ENCODE measurements at places on chromosomes 11 and 22.

- DNase-seq, result no peak
Observed at GRCh38 chr11:70138403-70138802, 60.3 kb downstream of the ANO1 start.

DNA sequence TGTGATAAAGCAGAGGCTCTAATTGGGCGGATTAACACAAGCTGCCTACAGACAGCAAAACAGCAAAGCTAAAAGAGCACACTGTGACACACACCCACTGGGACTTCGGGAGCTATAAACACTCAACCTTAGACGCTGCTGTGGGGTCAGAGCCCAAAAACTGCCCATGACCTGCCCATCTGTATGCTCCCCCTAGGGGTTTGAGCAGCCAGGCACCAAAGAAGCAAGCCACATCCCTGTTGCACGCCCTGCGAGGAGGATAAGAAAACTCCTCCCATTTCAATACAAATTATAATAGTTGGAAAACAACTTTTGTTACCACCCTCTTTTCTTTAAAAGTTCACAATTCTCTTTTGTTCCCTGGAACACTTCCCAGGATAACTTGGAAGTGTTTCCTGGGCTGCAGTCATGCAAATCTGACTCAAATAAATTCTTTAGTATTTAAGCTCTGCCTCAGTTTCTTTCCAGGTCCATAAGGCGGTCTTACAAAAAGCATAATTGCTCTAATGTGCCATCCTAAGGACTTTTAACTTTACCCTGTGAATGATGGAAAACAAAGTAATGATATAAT is 86.4 kb downstream of the DLG2 start:
- DNase-seq, result no peak

DNA sequence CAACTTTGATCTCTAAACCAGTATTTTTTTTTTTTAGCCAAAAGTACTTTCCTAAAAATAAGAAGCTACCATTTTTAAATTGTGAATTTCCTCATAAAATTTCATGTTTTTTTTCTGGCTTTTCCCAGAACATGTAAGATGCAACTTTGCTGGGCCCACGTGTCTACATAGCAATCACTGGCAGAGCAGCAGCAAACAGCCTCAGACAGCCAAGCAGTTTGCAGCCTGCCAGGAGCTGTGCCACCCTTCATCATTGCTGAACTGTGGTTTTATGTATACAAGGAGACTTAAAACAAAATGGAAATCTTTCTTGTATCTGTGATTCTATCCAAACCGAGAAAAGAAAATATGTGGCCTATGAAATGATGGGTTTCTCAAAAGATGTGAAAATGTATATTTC is 110.2 kb downstream of the GRIA4 start:
- DNase-seq, result no peak

DNA sequence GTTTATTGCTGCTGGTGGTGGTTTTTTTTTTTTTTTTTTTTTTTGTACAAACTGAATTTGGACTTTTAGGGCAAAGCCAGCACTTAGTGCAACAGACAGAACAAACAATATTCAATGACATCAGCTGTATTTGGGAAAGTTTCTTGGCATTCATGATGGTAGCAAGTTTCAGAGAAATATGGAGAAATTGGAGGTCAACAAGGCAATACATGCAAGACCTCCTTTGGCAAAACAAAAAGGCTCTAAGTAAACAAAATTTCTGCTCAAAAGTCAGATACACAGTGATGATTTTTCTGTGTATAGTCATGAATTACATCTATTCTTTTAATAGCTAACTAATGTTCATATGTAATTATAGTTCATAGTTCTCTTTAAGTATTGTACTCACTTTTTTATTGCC is 612.5 kb upstream of the LUZP2 start:
- no peak for DNase-seq

DNA sequence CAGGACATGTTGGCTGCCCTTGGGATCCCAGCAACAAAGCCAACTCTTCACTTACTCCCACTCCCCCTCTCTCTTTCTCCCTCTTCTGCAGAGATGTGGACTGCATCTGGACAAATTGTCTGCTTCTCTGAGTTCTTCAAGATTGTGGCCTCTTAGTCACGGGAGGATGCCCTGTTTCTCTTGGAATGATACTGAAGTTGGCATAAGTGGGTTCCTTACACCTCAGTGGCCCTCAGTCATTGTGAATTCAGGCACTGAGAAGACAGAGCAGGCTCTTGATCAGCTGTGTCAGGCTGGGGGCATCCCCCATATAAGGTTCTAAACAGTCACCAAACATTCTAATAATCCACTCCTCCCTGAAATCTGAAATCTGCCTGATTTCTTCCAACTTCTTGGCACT is 6.1 kb upstream of the E2F8 start:
- DNase-seq, result no peak

GRCh38 chr22:21857481-21857914 is 9.9 kb downstream of the MAPK1 start:
- no peak for DNase-seq

DNA sequence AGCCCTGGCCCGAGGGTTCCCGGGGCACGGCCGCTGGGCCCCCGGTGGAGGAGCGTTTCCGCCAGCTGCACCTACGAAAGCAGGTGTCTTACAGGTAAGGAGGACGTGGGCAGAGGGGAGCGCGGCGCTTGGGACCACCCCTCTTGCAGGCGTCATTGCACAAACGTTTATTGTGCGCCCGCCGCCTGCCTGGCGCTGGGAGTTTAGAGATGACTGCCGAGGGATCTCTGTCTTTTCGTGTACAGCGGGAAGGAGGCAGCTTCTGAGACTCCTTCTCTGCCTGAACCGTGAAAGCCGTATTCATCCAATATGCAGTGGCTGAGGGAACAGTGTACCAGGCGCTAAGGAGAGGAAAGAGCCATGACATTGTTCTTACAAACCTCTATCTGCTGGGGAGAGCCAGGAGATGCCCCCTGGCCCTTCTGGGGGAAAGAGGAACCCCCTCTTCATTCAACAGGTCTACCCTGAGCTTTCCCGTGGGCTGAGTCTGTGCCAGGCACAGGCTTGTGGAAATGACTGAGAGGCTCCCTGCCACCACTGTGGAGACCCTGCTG is 13.8 kb upstream of the DGKZ start:
- DNase-seq, result no peak

- DNase-seq, result no peak
Observed at GRCh38 chr11:100769617-100770016, 82.5 kb downstream of the ARHGAP42 start.

DNA sequence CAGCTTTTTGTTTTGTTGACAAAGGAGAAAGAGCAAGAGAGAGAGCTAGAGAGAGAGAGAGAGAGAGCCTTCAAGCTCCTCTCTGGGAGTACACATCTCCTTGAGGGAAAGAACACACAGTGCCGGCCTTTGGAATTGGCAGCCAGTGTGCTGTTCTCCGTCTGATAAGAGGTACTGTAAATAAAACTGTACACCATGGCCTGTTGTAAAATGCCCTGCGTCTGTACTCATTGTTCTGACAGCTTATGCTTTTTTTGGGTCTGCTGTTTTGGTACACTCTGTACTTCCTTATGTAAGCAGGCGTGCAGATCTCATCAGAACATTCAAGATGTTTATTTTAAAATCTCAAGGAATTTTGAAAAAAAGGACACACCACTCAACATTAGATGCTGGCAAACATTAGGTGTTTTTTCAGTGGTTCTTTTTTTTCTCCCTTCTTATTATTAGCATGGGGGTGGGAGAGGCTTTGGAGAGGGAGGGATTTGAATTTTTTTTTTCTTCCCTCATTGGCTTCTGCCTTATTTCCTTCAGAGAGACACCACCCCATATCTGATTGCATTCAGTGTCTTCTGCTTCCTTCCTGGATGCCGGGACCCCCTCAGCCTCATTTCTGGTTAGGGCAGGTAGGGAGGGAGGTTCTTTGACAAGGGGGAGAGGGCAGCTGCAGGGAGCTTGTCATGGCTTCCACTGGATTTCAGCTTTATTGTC is 116.8 kb upstream of the NNMT start:
- no peak for DNase-seq

DNA sequence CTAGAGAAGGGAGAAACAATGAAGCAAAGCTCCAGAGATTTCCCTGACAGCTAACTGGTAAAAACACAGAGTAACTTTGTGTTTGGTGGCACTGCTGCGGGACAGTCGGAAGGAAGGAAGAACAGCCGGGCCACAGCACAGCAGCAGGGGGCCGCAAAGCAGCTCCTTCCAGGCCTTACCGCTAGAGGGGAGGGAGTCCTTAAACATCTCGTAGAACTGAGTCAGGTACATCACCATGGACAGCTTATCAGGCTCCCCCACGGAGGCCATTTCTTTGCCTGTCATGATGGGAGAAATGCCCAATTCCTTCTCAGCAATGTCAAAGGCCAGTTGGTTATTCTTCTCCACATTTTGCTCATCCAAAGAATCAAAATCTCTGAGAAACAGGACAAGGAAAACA is 114.6 kb upstream of the BID start:
- no peak for DNase-seq

DNA sequence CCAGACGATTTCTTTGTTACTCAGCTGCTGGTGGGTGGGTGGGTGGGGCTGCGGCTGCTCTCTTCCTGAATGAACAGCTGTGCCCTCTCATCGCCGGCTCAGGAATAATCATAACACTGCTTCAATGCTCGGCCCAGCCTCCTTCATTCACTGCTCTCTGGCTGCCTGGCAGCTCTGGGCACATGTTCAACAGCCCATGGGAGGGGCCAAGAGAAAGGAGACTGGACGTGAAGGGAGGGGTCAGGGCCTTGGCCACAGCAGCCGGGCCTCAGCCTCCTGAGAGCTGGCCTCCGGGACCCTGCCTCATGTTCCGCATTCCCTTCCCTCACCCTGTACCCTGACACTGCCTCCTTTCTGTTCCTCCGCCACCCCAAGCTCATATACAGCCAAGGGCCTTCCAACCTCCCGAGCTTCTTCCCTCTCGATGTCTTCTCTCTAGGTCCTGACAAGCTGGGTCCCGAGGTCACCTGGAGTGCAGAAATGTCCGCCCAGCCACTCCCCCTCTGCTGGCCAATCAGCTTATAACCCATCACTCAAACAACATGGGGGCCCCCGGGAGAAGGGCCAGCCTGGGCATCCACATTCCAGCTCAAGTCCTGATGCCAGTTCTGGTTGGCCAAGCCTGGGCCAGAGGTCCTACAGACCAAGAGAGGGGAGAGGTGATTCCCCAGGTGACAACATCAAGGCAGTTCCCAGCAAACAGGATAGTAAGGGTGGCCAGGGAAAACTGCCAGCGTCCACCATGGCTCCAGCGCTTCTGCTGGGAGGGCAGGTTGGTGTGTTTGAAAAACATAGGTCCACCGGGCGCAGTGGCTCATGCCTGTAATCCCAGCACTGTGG is 3.2 kb upstream of the CSDC2 start:
- DNase-seq, result no peak

GRCh38 chr11:46038529-46038928 is 82.7 kb downstream of the PHF21A start:
- DNase-seq, result no peak

- no peak for DNase-seq
Observed at GRCh38 chr11:104003491-104003890, 32.9 kb upstream of the DDI1 start.

- DNase-seq, result no peak
Observed at GRCh38 chr11:132888226-132888625, 644.1 kb downstream of the OPCML start.

DNA sequence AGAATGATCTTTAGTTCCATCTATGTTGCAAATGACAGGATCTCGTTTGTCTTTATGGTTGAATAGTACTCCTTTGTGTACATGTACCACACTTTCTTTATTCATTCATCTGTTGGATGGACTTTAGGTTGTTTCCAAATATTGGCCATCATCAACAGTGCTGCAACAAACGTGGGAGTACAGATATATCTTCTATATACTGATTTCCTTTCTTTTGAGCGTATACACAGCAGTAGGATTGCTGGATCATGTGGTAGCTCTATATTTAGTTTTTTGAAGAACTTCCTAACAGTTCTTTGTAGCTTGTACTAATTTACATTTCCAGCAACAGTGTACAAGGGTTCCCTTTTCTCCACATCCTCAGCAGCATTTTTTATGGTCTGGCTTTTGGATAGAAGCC is 407.5 kb upstream of the ANO5 start:
- no peak for DNase-seq

DNA sequence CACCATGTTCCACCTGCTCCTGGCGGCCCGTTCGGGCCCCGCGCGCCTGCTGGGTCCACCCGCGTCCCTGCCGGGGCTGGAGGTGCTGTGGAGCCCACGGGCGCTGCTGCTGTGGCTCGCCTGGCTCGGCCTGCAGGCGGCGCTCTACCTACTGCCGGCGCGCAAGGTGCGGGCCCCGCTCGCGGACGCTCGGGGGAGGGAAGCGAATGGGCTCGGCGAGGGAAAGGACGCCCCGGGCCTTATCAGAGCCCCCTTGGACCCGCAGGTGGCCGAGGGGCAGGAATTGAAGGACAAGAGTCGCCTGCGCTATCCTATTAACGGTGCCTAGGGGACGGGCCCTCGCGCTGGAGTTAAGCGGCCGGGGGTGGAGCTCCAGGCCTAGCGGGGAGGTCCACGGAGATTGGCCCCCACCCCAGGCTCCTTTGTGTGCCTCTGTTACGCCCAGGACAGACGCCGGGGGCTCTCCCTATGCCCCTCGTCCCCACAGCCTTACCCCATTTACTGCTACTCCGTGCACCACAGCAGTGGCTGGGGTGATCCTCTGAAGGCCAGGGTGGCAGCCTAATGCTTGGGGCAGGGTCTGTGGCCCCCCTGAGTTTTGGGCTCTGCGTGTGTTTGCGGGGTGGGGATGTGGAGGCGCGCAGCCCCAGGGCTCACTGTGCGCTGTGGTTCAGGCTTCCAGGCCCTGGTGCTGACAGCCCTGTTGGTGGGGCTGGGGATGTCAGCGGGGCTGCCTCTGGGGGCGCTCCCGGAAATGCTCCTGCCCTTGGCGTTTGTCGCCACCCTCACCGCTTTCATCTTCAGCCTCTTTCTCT is 1.1 kb downstream of the TM7SF2 start:
- DNase-seq, result peak; percentile 24

DNA sequence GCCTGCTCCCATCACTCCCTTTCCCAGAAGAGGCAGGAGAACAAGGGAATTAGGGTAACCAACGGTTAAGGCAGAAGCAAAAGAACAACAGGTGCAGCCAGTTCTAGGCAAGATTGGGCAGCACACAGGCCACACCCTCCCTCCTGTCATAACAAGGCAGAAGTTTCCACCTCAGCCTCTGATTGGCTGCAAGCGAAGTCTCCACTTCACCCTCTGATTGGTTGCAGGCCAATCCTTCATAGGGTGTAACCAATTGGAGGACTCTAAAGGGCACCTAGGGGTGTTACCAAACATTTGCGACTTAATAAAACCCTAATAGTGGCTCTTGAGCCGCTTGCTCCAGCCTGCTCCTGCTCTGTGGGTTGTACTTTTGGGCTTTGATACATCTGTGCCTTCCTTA is 153.8 kb downstream of the CACNA1I start:
- DNase-seq, result no peak

- DNase-seq, result no peak
Observed at GRCh38 chr22:27207907-27208306, 550.5 kb downstream of the MIAT start.

GRCh38 chr11:126072801-126073594 is 10.3 kb upstream of the CDON start:
- no peak for DNase-seq

DNA sequence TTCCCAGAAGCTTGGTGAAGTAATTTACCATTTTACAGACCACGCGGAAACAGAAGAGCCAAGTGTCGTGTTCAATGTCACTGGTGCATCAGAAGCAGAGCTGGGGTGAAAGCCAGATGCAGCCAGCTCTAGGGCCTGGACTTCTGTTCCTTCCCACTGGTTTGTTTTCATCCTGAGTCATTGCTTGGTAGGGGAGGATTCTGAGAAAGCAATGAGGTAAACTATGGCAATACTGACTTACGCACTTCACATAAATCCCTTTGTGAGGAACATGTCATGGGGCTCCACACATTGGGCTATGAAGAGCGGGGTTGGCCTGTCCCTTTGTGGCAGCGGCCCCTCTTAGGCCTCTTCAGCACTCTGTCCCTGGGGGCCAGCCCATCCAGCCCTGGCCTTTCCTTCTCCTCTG is 52.4 kb upstream of the RBFOX2 start:
- DNase-seq, result no peak
